ENCODE measurements at places on chromosomes 16 and 17.
A peak's percentile ranks its signal among the peaks of the same experiment; 100 is the strongest.

GRCh38 chr17:36727052-36727451 lies 125.7 kb downstream of the MRM1 start:
- DNase-seq = no peak

DNA sequence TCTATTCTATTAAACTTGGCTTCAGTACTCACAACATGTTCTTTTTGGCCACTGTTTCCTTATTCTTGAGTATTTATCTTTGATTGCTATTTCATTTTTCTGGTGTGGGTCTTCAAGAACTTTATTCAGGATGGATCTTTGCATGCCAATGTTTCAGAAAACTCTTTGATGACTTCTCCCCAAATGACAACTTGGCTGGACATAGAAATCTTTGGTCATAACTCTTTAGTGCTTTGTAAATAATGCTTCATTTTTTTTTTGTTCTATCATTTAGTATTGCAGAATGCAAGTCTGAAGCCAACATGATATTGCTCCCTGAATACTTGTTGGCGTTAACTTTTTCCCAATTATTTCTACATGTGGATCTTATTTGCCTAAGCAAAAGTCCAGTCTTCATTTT lies 103.6 kb upstream of the HS3ST2 start:
- no peak for DNase-seq

DNA sequence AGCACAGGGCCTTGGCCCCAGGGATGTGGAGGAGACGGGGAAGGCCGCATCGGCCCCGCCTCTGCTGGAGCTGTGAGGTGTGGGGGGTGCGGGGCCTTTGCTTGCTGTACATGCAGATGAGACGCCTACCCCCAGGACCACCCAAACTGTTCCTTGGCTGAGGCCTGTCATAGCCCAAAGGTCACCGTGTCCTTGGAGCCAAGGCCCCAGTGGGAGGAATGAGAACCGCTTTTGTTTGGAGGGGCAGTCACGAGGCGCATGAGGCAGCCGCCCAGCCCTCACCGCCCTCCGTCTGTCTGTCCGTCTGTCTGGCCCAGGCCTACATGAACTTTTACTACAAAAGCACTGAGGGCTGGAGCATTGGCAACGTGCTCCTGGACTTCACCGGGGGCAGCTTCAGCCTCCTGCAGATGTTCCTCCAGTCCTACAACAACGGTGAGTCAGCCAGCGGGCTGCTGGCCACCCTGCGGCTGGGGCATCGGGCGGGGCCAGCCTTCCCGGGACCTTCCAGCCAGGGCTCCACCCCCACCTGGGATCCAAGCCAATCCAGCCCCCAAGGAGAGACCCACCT lies 8.8 kb downstream of the TAX1BP3 start:
- no peak for DNase-seq

- DNase-seq = no peak
Observed at GRCh38 chr16:76338472-76338871, 61.3 kb downstream of the CNTNAP4 start.

GRCh38 chr17:64081802-64082799 lies 47.8 kb downstream of the ERN1 start:
- peak; percentile 75 for DNase-seq
